ENCODE measurements at places on chromosomes 4 and X.

- no peak for DNase-seq
Observed at GRCh38 chr4:79652232-79652631, 244.2 kb upstream of the GK2 start.

- no peak for DNase-seq
Observed at GRCh38 chr4:127732623-127733328, 2.6 kb downstream of the SLC25A31 start.

GRCh38 chr4:37675587-37676290 is 10.4 kb downstream of the RELL1 start:
- DNase-seq = peak; percentile 40

- DNase-seq = no peak
Observed at GRCh38 chr4:109184491-109184961, 117.9 kb downstream of the COL25A1 start.

DNA sequence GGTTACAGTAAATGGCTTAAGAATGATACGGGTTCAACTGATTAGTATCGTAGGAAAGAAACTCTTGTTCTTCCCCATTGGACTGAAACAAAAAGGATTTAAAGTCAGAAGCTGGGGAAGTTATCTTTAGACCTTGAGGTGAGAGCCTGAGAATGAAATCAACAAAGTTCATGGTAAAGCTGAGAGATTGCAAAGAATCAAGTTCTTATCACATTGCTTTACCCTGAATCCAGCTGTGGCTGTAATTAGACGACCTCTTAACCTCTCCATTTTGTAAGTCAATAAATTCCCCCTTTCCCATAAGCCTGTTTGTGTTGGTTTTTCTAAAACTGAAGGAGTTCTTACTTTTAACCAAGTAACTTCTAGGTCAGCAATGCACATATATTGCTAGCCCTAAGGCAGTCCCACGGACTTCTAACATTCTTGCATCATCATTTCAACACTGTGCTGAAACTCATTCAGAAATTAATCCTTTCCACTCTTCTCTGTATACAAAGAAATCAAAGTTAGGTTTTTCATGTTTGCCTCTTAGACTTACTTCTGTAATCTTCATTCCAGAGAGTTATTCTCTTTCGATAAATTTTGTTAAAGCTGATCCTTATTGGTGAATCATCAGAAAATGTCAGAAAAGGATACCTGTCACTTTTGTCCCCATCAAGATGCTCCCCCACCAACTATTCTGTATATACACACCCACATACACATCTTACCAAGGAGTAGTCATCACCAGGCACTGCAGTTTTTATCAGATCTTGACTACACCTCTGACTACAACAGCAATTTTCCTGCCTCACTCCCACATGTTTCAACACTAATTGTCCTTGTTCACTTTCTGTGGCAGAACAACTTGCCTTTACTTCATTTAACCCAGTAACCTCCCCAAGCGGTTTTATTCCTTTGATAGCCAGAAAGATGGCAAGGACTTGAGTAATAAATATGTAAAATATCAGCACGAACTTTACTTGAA is 77.9 kb upstream of the STK26 start:
- no peak for DNase-seq

DNA sequence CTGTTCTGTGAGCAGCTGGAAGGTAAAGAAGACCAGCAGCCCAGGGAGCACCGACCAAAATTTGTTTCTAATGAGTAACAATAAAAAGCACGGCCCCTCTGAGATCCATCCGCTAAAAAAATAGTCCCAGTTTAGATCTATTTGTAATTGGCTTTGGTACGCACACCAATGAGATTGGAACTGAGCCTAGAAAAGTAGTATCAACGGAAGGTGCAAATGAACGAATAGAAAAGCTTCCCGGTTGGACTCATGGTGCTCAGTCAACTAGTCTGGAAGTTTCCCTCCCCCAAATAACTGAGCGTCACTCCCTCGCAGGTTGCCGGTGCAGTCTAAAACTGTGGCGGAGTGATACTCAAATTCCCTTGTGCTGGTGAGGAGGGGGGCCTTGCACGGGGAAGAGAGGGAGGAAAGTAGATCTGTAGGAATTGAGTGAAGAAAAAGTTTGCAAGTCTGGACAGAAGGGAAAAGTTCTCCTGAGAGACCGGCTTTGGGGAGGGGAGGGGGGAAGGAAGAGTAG is at the start of gene COL4A5:
Gene COL4A5 (plus strand): TSS at position 413 of the 517 bp plus-strand sequence. CDS start 288 bp downstream, outside the sequence.
- DNase-seq = no peak

DNA sequence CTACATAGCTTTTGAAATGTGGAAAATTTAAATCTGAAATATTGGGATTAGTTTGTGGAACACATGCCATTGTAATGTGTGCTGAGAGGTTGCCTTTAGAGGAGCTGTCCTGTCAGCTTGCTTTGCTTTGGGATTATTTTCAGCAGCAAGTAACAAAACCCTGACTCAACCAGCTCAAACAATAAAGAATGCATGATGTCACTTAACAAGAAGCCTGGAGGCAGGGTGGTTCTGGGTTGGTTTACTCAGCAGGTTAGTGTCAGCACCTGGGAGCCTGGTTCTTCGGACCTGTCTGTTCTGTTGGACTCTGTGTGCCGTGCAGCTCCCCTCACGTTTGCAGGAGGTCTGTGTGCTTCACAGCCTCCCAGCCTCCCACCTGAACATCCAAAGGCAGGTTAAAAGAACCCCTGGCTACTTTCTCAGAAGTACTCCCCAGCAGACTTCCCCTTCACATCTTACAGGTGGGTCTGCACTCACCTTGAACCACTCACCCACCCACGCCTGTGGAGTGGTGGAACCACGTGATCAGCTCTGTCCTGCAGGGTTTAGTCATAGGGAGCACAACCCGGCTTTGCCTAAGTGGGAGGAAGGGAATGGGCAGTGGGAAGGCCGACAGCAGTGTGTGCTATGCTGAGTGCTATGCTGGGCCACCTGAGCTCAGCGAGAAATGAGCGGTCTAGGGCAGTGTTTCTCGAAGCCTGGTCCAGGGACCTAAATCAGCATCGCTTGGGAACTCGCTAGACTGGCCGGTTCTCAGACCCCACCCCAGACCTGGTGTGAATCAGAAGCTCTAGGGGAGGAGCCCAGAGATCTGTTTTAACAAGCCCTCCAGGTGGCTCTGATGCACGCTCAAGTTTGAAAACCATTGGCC is 20.4 kb downstream of the TMEM131L start:
- no peak for DNase-seq

DNA sequence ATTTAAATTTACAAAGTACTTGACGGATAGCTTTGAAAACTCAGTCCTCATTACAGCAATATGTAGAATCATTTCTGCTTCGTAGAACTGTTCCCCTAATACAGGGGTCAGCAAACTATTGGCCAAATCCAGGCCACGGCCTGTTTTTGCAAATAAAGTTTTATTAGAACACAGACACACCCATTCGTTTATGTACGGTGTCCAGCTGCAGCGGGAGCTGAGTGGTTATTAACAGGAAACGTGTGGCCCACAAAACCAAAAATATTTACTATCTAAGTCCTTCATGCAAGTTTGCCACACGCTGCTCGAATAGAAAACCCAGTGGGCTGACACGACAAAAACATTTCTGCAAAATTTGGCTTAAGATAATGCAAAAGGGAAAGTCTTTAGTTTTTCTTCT is 146.5 kb downstream of the AFAP1 start:
- DNase-seq = no peak

DNA sequence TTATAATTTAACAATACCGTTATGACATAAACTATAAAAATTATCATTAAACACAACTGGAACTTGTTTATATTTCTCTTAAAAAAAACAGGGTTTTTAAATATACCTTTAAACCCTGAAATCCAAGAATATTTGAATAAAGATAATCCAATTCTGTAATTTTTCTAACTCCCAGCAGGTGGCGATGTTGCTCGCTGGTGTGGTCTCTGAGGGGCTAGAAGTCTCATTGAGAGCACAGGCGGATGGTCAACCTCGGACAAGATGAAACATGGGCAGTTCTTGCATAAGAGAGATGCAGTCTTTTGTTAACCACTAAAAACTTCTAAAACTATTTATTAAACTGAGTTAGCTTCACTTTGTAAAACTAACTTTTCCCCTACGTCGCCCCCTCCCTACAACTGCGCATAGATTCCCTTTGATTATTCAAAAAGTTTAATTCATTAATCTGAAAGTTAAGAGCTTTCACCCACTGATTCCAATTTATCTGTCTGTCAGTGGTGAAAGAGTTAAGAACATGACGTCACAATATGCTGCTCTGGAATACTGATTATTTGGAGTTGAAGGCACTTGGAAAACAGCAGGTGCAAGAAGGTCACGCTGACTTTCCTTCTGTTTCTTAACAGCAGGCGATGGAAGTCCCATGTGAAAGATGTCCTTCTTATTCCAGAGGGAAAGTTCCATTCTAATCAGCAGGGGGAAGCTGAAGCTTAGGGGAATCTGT is 29.5 kb downstream of the DMP1 start:
- DNase-seq = peak; percentile 35

GRCh38 chr4:155883895-155884294 is 17.8 kb upstream of the ASIC5 start:
- DNase-seq = no peak

- DNase-seq = no peak
Observed at GRCh38 chrX:40207626-40208025, 109.9 kb upstream of the BCOR start.
